AML-193 (cell line): ENCODE measurements at places on chromosomes 7 and 10.
A peak's percentile ranks its signal among the peaks of the same experiment; 100 is the strongest.

DNA sequence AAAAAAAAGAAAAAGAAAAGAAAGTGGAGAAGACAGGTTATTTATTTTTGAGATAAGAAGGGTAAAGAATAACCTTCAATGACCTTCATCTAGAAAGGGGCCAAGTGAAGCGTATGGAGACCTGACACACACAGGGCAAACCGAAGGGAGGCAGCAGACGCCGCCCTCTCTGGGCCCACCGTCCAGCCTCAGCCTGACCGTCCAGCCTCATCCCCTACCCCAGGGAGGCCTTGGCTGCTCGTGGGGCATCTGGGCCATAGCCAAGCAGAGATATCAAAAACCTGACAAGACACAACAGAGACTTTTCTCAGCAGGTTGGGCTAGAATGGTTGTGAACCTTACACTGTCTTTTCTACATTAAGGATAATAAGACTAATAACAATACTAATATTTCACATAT, 10.9 kb downstream of the PRKAG2 start:
- DNase-seq: no peak

DNA sequence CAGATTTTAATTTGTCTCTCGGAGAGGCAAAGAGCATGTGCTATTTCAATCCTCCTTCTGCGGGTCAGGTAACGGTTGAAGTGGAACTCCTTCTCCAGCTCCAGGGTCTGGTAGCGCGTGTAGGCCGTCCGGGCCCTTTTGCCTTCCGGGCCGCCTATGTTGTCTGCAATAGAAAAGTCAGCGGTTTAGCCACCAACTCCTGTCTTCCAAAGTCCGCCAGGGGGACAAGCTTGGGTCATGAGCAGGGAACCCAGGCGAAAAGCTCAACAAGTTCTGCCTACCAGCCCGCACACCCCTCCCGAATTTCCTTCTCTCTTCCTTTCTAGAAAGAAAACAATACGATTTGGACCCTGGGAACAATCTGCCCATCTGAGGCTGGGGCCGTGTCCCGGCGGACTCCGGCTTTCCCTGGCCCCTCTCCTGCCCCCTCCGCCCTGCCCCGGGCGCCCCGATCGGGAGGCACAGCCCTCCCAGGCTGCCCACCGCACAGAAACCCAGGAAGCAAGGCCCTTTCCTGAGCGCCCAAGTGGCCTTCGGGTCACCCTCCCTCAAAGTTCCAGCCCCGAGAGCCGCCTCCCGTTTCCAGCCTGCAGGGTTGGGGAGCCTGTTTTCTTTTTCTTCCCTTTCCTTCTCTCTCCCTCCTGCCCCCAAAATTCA, 1.4 kb downstream of the HOXA5 start:
- no peak for DNase-seq

GRCh38 chr7:24755541-24756407, 1.5 kb downstream of the GSDME start:
- DNase-seq: no peak

DNA sequence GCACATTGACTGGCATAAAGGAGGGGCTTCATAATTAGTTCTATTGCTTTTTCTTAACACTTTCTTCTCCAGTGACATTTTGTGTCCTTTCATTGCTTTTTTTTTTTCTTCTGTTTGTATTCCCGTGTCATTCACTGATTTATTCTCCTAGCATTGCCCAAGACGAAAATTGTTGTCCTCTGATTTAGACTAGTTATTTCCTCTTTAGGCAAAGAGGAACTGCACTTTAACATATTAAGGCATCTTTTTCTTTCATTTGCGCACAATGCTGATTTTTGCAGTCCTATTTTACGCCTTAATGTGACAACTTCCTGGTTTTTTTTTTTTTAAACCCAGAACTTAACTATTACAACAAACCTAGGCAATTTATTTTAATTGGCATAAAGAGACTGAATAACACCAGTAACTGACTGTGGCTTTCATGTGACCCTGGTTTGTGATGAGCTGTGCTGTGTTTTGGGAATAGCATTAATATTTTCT, 39.7 kb downstream of the ARID5B start:
- DNase-seq: no peak

GRCh38 chr10:133163889-133164815, 4.1 kb downstream of the KNDC1 start:
- DNase-seq: no peak

- DNase-seq: no peak
Observed at GRCh38 chr10:77091597-77092165, 545.9 kb downstream of the KCNMA1 start.

DNA sequence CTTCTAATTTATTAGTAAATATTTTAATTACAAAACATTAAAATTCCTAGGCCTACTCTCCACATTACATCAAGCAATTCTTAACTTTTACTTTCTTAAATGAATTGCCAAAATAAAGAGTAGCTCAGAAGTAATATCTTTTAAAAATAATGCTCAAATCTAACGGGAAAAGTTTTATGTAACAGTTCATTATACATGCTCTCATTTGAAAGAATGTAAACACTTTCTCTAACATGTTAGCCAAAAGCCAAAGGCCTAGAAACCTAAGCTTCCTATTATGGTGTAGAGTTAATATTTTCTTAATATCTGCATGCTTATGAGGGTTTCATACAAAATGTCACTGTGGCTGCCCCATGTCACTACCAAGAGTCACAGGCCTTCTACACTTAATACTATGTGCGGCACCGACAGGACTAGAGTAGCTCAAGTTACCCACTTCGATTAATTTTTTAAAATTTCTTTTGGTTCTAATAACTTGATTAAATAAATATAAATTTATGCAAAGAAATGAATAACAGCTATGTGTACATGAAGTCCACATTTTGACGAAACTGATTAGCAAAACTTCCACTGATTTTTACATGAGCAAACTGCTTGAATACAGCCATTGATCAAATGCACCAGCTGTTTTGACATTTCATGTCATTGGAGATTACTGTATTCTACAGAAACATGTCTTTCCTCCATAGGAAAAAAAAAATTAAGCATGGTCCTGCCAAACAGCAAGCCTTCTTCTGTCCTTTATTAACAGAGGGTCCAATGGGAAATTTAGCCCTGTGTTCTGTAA, 3.5 kb downstream of the COBL start:
- DNase-seq: no peak

GRCh38 chr7:100691676-100692577, 2.1 kb downstream of the GIGYF1 start:
- peak; percentile 52 for DNase-seq

DNA sequence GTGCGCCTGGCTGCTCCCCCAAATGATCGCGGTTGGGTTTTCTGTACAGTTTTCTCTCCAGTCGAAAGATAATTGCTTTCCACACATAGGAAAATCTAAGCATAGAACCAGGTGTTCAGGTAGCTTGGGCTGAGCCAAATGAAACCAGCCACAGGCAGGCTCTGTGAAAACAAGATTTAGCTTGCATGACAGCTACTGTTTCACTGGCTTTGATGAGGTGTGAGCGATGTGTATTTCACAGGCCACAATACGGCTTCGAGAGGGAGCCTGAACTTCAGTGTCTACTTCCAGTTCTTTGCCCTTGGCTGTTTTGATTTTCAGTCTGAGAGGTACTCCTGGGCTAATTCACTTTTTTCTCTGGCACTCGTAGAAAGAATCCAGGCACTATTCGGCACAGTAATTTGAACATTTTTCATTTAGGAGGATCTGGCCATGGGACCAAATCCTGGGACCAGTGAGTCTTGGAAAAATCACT, 110.5 kb downstream of the JCAD start:
- no peak for DNase-seq

- no peak for DNase-seq
Observed at GRCh38 chr7:94253686-94254085, 141.0 kb upstream of the COL1A2 start.

DNA sequence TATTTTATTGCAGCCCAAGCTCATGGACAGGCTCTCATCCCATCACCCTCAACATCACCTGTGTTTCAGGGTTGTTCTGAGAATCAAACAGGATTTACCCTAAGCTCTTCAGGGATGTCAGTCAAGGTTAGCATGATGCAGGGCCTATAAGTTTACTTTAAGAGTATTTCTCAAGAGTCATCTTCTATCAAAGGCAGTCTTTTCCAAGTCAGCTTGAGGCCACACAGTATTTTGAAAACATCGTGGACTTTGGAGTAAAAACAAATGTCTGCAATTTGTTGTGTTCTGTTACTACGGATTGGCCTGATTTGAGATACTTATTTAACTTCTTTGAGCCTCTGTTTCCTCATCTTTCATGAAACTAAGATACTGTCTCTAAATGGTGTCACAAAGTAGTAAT, 42.0 kb upstream of the NRP1 start:
- no peak for DNase-seq

DNA sequence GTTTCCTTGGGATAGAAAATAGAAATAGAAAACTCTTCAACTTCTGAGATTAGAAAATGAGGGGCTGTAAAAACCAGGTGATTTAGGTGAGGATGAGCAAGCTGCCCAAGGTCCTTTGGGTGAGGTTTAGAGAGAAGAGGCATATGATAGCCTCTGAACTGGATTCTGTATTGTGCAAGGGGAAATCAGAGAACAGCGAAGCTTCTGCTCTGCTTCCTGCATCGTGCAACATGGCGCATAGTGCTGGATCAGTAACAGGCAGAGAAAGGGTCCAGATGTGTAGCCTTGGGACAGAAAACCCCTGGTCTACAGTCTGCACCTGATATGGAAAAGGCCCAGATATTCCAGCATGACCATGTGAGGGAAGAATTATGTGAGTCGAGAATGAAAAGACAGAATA, 121.7 kb downstream of the MBL2 start:
- DNase-seq: no peak

- no peak for DNase-seq
Observed at GRCh38 chr7:36708767-36709166, 15.5 kb downstream of the AOAH start.

DNA sequence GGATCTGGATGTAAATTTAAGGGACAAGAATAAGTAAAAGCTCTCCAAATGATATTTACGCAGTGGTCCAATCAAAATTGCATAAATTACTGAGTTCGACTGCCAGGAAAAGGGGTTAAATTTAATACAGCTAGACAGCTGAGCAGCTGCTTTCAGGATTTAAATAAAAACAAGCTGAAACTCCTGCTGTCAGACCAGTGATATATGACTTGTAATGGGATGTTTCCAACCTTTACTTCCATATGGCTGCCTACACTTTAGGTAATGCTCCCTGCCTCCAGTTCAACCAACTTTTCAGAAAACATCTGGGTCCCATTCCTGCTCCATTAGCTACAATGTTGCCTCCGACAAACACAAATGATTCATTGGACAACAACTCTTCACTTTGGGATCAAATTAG, 326.3 kb upstream of the DGKB start:
- no peak for DNase-seq

- no peak for DNase-seq
Observed at GRCh38 chr10:127527891-127528290, 21.2 kb upstream of the NPS start.

GRCh38 chr10:94186722-94187121, 176.0 kb downstream of the NOC3L start:
- DNase-seq: no peak

DNA sequence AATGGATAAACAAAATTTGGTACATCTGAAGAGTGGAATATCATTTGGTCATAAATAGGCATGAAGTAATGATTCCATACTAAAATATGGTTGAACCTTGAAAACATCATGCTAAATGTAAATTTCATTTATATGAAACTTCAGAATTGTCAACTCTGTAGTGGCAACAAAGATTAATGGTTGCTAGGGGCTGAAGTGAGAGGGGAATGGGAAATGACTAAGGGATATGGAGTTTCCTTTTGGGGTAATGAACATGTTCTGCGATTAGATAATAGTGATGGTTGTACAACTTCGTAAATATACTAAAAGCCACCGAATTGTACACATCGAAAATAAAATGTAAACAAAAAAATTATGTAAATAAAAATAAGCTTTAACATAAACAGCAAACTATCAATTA, 384.1 kb upstream of the STEAP1 start:
- no peak for DNase-seq

GRCh38 chr7:41046776-41047175, 656.1 kb downstream of the INHBA start:
- no peak for DNase-seq

- peak; percentile 42 for DNase-seq
Observed at GRCh38 chr10:70887804-70888800, at the start of gene PCBD1. Gene PCBD1, minus strand, starts transcription at chr10:70888565. Its CDS starts 32 bp downstream, at chr10:70888533.

GRCh38 chr10:11331046-11331577, 280.3 kb downstream of the USP6NL start:
- DNase-seq: no peak

DNA sequence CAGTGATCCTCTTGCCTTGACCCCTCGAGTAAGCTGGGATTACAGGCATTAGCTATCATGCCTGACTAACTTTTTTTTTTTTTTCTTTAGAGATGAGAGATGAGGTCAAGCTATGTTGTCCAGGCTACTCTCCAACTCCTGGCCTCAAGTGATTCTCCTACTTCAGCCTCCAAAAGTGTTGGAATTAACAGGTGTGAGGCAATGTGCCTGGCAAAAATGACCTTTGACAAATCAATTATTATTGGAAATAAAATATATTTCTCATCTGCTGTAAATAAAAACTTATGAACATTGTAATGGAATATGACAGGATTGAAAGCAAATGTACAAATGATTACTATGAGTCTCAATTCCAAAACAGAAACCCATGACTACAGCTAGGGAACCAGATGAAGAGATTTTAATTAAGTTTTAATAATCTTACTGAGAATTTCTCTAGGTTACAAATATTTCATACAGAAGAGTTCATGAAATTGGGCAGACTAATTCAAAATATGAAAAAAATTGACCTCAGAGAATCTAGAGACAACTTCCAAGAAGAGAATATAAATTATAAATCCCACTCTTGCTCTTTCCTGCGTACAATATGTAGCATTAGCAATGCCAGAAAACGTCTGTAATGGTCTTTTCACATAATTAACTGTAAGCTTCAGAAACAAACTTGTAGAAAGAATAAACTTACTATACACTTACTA, 414.7 kb downstream of the DGKB start:
- DNase-seq: no peak

DNA sequence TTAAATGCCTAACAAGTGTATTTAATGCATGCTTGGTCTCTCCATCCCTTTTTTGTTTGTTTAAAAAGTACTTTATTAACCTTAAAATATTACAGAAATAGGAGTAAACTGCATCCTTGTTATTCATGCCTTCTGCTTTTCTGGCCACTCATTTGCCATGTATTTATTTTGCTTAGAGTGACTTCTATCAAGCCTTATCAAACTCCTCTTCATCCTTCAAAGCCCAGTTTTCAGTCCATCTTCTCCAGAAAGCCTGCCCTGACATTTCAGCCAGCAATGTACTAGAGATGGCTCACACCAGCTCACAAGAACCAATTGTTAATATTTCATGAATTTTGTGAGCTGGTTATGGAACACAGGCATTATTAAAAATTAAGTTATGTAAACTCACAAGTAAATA, 82.8 kb downstream of the NHLRC2 start:
- no peak for DNase-seq
